Epithelial cell of proximal tubule (primary cell): ENCODE measurements at places on chromosomes 2 and 18.

DNA sequence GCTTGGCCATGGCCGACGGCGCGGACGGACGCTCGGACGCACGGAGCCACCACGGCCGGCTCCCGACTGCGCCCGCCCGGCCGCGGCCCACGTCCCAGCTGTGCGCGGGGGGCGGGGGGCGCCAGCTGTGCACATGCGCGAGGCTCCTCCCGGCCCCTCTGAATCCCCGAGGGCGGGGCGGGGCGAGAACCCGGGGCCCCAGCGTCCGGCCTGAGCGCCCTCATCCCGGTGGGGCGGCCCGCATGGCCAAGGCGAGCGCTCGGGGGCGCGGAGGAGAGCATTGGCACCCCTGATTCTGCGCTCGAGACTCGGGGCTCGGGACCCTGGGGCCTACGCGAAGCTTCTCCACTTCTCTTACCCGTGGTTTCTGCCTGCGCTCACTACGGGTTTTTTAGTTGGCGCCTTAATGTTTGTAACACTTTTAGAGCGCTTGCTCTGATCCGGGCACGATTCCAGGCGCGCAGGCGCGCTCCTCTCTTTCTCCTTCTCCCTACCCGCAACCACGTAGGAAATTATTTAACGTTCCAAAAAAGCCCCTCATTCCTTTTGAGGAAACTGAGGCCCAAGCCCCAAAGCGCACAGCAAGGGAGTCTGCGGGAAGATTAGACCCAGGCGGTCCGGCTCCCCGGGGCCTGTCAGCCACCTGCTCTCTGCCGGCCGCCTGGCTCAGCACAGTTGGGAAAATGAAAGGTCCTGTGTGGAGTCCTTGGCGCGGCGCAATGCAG, at the start of gene PXDN:
Gene PXDN, minus strand, starts transcription at position 70 of the 725 bp plus-strand sequence. Its CDS starts 60 bp downstream, at position 10.
- DNase-seq = no peak

GRCh38 chr2:144356402-144356801, 163.5 kb downstream of the ZEB2 start:
- no peak for DNase-seq

- no peak for DNase-seq
Observed at GRCh38 chr2:58899692-58900091, 658.6 kb upstream of the FANCL start.

- DNase-seq = no peak
Observed at GRCh38 chr18:58102018-58102417, 58.0 kb downstream of the NEDD4L start.

DNA sequence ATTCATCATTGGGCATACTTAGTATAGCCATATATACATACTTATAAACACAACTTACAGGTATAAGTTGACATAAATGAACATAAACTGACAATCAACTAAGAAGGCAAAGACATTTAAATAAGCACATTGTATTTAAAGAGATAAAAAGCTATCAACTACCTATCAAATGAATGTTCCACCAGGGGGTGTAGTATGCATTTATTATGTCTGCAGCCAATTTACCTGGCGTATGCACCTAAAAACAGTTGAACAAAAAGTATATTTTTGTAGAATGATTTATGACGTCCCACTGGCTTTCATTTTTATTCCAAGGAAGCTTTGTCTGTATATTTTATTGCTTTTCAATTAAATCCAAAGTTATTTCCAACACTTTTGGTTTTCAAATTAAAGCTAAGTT, 323.5 kb downstream of the AFF3 start:
- DNase-seq = no peak

DNA sequence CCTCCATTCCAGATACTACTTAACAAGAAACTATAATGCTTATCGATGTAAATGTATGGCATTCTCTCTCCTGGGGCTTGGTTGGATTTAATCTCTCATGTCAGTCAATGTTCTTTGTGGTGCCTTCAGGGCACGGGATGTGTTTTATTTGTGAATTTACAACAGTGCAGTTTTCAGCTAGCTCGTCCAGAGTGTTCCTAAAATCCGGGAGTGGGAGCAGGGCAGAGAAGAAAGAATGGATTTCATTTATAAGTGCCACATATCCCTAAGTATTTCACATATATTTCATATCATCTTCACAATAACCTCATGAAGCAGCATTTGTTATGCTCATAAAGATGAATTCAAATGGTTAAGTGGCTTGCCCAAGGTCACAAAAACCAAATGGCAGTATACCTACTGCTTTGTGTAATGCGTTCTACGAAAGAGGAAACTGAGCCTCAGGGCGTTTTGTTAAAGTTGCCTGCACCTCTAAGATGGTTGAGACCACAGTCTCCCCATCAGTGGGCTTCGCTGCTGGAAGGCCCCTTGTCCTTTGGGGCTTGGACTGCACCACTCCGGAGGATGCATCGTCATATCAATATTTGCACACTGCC, 134.7 kb upstream of the MGAT5 start:
- DNase-seq = no peak
